Anterior cingulate cortex (tissue), 58 donors: ENCODE measurements at places on chromosomes 16 and 17.

DNA sequence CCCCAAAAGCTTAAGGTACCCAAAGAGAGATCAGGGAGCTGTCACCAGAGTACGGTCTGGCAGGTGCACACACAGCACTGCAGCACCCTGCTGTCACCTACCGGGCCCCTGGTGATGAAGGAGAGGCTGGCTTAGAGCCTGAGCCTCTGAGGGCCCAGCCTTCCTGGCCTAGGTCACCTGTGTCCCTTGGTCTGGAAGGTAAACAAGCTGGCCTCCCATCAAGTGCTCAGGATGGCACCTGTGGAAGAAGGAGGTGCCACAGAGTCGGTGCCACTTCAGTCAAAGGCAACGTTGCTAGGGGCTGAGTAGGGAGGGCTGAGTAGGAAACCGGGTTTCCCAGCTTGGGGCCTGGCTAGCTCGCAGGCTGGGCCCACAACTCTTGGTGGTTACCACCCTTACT is 70.7 kb downstream of the COG7 start:
- DNase-seq = no peak

GRCh38 chr17:62573480-62574117 is 53.9 kb upstream of the MRC2 start:
- DNase-seq = no peak

DNA sequence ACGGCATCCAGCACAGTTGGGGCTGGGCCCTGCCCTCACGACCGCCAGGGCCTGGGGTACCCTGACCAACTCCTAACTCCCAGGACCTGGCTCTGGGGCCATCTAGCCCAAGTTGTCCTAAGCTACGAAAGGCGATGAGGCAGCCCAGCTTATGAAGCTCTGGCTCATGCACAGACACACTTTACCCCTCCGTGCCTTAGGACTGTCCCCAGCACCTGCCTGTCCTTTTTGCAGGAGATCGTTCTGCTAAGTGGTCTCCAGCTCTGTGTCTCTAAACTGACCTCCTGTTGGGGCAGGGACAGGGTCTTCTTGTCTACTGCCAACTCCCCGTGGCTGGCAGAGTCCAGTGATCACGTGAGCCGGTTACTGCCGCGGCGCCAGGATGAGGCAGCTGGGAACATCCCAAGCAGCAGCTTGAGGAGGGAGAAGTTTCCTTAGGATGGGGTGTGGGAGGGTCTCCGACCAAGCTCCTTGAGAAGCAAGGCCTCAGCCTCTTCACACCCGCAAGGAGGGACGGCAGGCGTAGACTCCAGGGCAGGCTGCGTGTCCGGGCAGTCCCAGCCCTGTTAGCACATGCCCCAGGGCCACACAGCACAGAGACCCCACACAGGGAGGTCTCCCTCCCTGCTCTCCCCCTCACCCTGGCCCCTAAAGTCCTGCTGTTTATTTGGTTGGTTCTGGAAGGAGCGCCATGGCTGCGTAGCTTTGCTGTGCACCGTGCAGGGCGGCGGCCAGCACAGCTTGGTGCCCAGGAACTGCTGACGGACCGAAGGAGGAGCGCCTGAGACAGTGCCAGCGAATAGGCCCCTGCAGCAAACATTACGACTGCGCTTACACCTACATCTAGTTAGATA is 16.4 kb upstream of the METRNL start:
- DNase-seq = no peak

GRCh38 chr17:48825446-48826381 is 5.1 kb upstream of the CALCOCO2 start:
- no peak for DNase-seq

GRCh38 chr17:17079761-17080160 is 37.5 kb downstream of the MPRIP start:
- peak; percentile 28 for DNase-seq
